GM04503 (cell line): ENCODE measurements at places on chromosomes 1 and 21.

- no peak for DNase-seq
Measured at GRCh38 chr1:9291914-9292360, 757 bp upstream of the SPSB1 start.

GRCh38 chr1:207081088-207081487 is 7.6 kb upstream of the C4BPB start:
- no peak for DNase-seq

- no peak for DNase-seq
Measured at GRCh38 chr21:16046656-16047330, 317.0 kb downstream of the USP25 start.

DNA sequence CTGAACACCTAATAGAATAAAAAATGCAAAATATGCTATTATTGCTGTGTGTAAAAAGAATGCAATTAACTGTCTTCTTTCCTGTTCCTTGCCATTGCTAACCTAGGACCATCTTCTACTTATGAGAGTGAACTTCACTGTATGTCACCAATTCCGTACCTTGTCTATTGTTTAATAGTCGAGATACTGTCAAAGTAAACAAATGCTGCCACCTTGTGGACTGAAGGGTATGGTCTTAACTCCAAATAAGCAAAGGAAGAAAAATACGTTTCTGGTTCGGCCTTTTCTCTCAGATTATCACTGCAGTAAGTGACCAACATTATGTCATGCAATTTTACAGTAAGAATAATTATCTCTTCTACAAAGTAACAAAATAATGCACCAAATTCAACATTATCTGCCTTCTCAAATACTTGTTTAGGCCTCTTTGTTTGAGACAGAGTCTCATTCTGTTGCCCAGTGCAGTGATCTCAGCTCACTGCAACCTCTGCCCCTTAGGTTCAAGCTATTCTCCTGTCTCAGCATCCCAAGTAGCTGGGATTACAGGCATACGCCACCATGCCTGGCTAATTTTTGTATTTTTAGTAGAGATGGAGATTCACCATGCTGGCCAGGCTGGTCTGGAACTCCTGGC is 133.4 kb downstream of the COP1 start:
- peak; percentile 10 for DNase-seq

DNA sequence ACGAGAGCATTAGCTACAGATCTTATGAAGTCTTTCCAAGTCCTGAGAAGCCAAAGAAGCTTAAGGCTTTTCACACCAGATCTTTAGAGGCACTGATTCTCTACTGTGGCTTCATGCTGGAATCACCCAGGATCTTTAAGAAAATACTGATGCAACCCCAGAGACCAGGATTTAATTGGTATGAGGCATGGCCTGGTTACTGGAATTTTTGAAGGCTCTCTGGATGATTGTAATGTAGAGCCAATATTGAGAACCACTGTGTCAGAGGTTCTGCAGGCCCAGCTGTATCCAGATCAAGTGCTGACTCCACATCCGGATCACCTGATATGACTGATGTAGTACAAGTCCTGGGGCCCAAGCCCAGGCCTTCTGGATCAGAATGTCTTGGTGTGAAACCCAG is 105.7 kb downstream of the PLPPR5 start:
- no peak for DNase-seq

GRCh38 chr1:66758241-66758755 is 6.0 kb downstream of the DYNLT5 start:
- DNase-seq = no peak

DNA sequence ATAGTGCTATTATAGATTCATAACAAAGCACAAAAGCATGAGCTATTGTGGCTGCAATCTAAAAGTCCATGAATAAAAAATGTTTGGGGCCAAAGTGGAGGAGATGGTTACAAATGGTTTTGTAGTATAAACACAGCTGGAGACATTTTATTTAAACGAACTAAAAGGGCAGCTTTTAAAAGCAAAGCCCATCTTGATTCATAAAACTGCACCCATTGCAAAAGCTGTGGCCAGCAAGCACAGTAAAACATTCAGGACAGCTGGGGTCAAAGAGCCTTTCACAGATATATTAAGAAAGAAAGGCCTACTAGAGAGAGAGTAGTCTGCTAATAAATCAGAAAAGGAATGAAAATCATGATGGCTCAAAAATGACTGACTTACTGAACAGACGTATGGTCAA is 520.8 kb downstream of the NUF2 start:
- DNase-seq = no peak

- peak; percentile 27 for DNase-seq
Measured at GRCh38 chr1:165639821-165640623, 9.0 kb downstream of the MGST3 start.

- no peak for DNase-seq
Measured at GRCh38 chr1:6345009-6345408, 48.6 kb downstream of the ACOT7 start.

DNA sequence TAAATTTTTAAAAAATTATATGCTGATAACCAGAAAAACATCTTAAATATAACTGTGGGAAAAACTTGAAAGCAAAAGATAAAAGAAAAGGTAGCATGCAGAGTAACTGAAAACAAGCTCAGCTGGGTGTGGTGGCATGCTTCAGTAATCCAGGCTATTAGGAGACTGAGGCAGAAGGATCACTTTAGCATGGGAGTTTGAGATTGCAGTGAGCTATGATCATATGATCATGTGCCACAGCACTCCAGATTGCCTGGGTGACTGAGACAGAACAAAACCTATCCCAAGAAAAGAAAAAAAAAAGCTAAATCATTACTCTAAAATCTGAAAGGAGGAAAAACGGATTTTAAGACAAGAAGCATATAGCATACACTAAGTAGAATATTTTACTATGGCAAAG is 1624.0 kb downstream of the AMY1C start:
- no peak for DNase-seq

DNA sequence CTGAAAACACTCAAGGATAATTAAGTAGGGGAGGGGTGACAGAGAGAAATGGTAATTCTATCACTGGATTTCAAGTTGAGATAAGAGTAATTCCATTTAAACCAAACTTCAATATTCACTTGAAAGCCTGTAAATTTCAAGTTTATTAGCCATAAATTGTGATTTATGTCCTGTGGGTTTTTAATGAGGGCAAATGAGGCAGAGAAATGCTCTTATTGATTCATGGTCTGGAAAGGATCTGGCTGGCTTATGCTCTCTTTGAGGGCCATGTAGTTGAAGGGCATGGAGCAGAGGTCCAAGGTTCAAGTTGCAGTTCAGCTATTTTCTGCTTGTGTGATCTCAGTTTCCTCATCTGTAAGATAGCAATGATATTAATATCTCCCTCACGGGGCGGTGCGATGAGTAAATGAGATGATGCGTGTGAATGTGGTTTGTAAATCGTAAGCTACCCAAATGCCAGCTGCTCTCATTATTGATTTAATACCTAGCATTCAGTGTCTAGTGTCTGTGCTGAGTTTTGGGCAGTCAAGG is 12.3 kb downstream of the OLFML3 start:
- no peak for DNase-seq

GRCh38 chr1:163142152-163142551 is 60.6 kb downstream of the RGS5 start:
- DNase-seq = no peak

- no peak for DNase-seq
Measured at GRCh38 chr1:11400155-11400554, 78.8 kb upstream of the DISP3 start.

DNA sequence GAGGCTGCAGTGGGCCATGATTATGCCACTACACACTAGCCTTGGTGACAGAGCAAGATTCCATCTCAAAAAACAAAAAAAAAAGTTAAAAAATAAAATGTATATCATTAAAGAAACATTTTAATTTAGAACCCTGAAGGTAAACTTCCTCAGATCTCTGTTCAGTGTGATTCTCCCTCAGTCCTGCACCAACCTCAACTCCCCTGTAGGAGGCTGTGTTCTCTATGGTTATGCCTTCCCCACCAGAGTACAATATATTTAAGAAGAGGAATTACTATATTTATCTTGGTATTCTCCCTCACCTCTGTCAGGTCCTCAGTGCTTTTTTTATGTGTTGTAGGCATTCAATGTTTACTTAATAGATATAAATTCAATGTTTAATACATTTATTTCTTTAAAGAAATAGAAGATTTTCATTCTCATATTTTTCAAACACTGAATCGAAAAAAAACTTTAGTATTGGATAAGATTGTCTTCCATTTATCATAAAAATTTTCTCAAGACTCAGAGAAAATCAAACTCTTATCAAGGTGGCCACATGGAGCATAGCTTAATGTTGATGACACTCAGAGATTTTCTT is 4.8 kb upstream of the LRRC8B start:
- no peak for DNase-seq

DNA sequence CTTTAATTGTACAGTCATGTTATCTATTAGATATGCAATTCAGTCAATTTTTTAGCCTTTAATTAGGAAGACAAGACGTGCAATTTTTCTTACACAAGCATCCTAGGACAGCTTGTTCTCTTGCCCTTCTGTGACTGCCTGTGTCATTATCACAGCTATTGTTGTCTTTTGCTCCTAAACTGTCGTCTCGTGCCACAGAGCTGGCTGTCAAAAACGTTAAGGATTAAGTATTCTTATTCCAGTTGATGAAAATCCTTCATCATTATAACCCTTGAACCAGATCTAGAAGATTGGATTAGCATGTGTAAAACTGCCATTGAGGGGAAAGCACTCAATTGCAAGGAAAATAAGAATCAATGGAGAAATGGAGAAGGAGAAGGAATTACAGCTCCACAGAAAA is 43.8 kb upstream of the AIM2 start:
- no peak for DNase-seq

DNA sequence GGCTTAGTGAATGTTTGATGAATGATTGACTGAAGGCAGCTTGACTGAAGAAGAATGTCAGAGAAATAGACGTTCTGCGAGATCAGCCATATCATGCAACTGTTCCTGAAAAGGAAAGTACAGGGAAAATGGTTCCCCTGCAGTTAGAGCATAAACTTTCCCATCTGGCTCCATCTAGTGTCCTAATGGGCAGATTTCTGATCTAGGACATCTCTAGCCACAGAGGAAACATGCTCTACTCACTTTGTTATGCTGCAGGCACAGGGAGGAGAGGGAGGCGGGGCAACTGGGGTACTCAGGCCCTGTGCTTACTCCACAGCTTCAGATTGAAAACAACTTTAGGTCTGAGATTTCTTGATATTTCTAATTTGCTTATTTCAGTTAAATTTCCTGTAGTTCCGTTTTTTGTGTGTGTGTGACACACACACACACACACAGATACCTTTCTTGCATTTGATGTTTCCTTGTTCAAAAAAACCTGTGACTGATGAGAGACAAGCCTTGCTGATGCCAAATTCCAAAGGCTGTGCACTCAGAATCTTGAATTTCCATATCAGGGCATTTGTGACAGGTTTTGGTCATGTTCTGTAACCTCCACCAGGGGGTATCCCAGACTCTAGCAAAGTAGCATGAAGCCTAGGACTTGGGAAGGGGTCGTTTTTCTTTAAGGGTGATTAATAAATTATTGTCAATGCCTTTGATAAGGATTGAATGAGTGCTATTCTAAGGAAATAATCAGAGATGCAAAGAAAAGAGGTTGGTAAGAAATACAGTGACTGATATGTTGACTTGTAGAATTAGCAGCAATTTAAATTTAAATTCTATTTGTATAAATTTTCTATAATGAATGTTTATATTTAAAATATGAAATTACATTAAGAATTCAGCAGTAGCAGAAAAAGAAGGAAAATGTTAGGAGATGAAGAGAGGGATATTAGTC is 139.7 kb upstream of the BEND5 start:
- DNase-seq = peak; percentile 35

DNA sequence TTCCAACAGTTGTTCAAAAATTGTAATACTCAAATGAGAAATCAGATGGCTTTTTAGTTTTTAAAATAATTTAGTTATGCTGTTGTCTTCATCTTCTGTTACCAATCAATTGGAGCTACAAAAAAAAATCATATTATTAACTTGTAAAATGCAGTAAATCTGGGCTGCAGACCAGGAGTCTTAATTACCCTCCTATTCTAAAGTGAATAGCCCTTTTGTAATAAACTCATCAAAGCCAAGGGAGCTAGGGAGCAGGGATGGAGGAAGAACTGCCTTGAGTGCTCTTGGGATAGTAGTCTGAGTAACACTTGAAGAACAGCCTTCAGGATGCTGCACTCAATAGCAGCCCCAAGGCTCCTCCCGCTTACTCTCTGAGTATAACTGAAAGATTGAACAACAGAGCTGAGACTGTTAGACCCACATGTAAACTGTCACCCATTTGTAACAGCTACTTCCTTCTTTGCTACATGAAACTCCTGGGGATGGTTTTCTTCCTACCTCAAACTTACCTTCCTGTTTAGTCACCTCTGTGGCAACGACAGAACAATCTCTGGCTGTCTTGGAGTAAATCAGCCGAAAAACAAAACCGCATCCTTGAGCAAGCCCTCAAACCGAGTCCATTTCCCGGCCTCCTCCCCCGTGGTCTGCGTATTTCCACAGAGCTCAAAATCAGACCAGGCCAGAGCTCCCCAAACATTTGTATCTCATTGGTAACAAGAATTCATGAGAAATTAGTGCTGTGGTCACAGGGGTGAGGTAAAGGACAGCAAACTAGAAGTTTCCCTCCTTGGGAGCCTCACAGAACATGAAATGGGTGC is 55.9 kb downstream of the CD58 start:
- no peak for DNase-seq

DNA sequence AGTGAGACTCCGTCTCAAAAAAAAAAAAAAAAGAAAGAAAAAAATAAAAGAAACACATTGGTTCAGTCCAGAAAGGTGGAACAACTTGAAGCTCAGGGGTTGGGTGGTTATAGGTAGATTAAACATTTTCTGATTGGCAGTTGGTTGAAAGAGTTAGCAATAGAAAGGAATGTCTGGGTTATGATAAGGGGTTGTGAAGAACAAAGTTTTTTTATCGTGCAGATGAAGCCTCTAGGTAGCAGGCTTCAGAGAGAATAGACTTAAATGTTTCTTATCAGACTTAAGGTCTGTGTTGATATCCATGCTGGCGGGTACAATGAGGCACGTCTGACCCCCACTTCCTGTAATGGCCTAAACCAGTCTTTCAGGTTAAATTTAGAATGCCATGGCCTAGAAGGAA is 45.0 kb upstream of the PDE9A start:
- DNase-seq = no peak

DNA sequence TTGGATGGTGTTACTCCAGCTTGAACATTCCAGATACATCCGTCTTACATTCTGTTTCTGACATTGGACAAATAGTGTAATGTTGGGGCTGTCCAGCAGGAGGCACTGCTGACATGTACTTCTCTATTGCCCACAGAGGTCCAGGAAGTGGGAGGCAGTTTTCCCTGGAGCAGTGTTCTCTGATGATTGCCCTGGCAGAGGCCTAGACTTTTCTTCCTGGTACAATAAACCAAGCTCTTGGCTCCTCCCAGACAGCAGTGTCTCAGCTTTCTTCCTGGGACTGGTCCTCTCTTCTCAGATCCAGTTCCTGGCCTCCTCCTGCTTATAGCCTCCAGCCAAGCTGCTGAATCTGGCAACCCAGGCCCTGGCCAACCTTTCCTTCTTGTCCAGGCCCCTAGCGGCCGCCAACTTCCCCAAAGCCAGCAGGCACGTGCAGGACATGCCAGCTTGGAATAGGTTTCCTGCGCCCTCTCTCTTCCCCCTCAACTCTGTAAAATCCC is 14.9 kb upstream of the IFNLR1 start:
- peak; percentile 78 for DNase-seq

GRCh38 chr1:18725231-18725895 is 94.7 kb downstream of the PAX7 start:
- DNase-seq = no peak
